ENCODE measurements at places on chromosomes 3 and 15. TPM values are rescaled to one million over a fixed set of nuclear protein-coding genes. Genes with fewer than 3 reads are reported as not detected.

The PARP15 gene
- total RNA-seq = not detected

The RAB27A gene
- 5.3 TPM for total RNA-seq

The GLCE gene
- total RNA-seq = 12.5 TPM

The P2RY1 gene
- total RNA-seq = 0.19 TPM

The ISG20 gene
- total RNA-seq = 7.7 TPM

The CCR9 gene
- not detected for total RNA-seq

The SNX33 gene
- total RNA-seq = 14.1 TPM

The GOLGA8T gene
- not detected for total RNA-seq

The NR2E3 gene
- total RNA-seq = not detected

The ACVR2B gene
- total RNA-seq = 1.2 TPM

The COX5A gene
- 129 TPM for total RNA-seq

The SIDT1 gene
- total RNA-seq = 0.02 TPM

The EFCAB12 gene
- 0.05 TPM for total RNA-seq

The RARRES1 gene
- total RNA-seq = not detected

The CD80 gene
- total RNA-seq = not detected

The RNU5B-1 gene
- total RNA-seq = not detected

The LRRC31 gene
- total RNA-seq = not detected

The ACAD11 gene
- total RNA-seq = 17.7 TPM

GRCh38 chr3:157531771-157532170, 28.6 kb upstream of the VEPH1 start:
- no peak for DNase-seq

- no peak for DNase-seq
Observed at GRCh38 chr3:133835961-133836360, 30.3 kb downstream of the SRPRB start.

GRCh38 chr15:66614951-66615760, 49.4 kb upstream of the LCTL start:
- DNase-seq = no peak

- no peak for DNase-seq
Observed at GRCh38 chr15:78922527-78922926, 22.3 kb downstream of the CTSH start.

- DNase-seq = peak; percentile 69
Observed at GRCh38 chr15:65286704-65287519, at the start of gene PARP16. TSS of gene PARP16 (minus strand) at chr15:65286883. CDS start at chr15:65286426, 457 bp downstream.

- no peak for DNase-seq
Observed at GRCh38 chr3:126502656-126503055, 14.9 kb downstream of the UROC1 start.

DNA sequence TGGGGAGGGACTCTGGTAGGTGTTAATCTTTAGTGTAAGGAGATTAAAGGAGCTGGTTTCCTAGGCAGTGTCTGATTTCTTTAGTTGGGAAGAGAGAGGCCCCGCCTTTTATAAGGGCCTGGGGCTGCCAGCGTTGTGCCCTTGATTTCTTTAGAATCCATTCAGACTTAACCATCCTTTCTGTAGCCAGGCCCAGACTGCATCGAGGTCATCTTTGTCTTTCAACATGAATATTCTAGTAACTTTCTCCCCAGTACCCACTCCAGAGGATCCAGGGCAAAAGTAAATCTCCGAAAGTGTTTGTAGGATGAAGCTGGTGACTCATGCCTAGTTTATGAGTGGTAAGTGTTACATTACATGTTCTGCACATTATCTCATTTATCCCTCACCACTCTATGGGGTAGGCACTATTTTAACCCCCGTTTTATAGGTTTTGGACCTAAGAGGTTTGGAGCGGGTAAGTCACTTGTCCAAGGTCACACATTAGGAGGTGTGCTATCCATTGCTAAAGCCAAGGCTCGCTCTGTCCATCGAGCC, 11.8 kb upstream of the USP3 start:
- DNase-seq = peak; percentile 37

DNA sequence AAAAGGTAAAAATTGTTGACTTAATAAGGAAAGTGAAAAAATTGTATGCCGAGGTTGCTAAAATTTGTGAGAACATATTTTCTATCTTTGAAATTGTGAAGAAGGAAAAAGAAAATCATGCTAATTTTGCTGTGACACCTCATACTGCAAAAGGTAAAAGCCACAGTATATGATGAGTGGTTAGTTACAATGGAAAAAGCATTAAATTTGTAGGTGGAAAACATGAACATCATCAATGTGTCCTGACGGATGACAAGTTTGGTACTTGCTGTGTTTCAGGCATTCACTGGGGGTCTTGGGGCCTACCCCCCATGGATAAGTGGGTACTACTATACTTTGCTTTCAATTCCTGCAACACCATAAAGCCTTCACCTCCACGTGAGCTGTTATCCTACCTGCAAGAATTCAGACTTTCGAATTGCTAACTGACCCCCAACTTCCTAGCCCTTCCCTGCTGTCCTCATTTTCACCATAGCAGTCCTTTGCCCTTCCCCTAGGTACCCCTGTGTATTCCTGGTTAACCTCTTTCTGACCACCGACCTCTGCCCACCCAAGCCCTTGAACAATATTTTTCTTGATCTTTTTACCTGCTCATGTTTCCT, 62.4 kb downstream of the RAB7A start:
- DNase-seq = no peak

DNA sequence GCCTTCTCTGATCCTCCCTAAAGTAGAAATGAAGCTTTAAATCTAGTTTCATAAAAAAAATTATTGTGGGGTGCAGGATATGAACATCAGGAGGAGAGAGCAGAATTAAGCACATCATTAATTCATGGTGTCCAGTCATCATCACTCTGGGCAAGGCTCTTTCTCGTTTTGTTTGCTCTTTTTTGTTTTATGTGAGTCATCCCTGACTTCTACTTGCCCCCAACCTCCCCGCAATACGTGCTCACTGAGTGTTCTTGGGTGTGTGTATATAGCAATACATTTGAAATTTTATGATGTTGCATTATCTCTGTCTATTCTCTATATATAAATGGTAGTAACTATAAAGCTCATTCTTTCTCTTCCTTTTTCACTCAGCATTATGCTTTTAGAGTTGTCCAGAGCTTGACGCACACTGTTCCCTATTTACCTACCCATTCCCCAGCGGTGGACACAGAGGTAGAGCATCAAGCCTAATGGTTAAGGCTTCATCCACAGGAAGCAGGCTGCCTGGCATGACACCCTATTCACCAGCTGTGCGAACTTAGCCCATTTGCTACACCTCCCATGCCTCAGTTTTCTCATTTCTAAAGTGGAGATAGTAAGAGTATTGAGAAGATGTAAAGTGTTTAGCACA, 72.3 kb downstream of the CD200R1L start:
- peak; percentile 56 for DNase-seq

DNA sequence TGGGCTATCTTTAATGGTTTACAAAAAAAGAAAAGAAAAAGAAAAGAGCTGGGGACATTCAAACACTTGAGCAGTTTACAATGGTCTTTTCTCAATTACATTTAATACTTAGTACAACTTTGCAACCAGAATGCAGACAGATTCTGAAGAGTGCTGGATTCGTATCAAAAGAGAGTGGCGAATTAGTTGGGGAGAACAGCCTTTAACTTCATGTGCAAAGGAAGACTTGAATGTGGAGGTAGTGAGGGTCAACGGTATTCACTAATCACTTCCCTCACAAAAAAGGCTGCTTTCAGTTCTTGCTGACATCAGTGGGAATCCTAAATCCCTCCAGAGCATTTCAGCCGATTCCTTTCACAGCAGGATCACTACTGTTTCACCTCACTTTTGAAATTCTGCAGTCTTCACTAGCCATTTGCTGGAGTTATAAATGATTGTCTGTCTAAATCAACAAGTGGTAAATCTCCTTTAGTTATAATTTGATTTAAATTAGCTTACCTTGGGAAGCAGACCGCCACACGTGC, 323.0 kb upstream of the SEMA6D start:
- no peak for DNase-seq

- DNase-seq = no peak
Observed at GRCh38 chr3:9124730-9125129, 124.7 kb downstream of the SRGAP3 start.

DNA sequence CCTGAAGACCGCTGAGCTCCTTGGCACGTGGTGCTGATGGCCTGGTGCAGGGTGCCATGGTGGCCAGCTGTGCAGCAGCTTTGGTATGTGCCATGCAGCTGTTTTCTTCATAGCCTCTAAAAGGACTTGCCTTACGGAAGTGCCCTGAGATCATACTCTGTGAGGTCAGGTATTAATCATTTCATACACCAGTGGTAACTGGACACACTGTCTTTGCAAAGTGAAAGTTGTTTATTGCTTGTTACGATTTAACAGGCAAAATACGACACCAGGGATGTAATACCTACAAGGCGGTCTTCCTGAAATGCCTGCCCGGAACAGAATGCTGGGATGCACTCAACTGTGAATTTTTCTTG, 184.6 kb downstream of the ATP10A start:
- DNase-seq = no peak

DNA sequence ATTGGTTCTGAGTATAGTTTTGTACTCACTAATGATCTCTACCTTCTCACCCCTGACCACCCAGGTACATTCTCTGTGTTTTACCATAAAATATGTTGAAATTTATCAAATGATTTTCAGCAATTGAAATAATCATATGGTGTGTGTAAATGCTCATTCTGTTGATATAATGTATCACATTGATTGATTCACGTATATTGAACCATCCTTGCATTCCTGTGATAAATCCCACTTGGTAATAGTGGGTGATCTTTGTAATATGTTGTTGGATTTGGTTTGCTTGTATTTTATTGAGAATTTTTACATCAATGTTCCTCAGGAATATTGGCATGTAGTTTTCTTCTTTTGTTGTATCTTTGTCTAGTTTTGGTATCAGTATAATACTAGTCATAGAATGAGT, 1497.6 kb downstream of the OTOL1 start:
- DNase-seq = no peak

GRCh38 chr3:152328841-152329240, 60.1 kb downstream of the MBNL1 start:
- DNase-seq = peak; percentile 85

DNA sequence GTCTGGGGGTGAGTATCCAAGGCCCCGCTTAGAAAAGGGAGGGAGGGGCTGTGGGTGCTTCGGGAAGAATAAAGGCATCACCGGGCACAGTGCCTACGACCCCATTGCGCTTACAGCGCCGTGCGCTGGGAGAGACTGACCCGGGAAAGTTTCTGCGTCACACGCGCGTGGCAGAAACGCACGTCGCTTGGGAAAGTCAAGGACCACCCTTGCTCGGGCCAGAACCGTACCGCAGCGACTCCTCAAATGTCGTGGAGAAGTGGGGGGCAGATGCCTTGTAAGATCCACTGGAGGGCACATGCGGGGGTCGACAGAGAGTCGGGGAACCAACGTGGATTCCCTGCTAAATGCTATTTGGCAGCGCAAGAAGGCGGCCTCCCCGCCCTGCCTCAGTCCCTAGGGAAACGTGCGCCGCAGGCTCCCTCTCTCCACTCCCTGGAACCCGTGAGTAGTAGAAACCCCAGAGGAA, 2.4 kb downstream of the ADAMTS9 start:
- no peak for DNase-seq

DNA sequence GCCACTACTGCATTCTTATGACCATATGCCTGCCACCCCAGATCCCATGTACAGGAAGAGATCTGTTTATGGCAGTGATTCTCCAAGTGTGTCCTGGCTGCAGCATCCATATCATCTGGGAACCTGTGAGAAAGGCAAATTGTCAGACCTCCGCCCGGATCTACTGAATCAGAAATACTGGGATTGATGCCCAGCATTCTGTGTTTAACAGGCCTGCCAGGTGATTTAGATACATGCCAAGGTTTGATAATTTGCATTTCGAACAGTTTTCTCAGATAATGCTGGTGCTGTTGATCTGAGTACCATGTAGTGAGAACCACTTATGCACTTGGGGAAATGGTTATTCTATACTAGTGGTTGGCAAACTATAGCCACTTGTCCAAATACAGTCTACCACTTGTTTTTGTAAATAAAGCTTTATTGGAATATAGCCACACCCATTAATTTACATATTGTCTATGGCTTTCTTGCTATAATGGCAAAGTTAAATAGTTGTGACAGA, 165.4 kb downstream of the SSR3 start:
- DNase-seq = no peak

GRCh38 chr3:44845528-44846520, 15.9 kb upstream of the TMEM42 start:
- DNase-seq = peak; percentile 16

GRCh38 chr3:133997871-133998635, 31.7 kb downstream of the SLCO2A1 start:
- no peak for DNase-seq

Data from A172 (cell line).